NT2/D1 (cell line): ENCODE measurements at places on chromosomes 13 and 19.

DNA sequence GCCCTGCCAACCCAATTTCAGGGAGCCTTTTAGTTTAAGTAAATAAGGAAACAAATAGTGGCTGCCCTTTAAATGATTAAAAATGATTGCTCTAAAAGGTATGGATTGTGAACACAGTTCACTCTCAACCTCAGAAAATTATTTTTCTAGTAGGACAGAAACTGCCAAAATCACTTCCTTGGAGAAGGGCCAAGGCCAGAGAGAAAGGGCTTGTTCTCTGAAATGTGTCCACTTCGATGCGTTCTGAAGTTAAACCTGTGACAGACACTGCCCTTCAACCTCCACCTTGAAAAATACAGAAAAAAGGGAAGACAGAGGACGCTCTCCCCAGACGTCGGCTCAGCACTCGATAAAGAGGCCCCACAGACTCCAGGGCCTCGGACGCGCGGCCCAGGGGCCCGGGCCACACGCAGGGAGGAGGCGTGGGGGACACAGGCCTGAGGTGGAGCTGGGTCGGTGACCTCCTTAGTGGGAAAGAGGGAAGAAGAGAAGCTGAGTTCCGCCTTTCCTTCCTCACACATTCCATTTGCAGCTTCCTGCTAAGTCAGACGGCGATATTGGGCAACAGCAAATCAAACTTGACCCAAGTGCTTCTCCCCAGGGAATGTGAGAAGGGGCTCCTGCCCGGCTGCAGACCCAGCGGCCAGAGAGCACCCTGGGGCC is 63.6 kb downstream of the RASA3 start:
- no peak for DNase-seq

DNA sequence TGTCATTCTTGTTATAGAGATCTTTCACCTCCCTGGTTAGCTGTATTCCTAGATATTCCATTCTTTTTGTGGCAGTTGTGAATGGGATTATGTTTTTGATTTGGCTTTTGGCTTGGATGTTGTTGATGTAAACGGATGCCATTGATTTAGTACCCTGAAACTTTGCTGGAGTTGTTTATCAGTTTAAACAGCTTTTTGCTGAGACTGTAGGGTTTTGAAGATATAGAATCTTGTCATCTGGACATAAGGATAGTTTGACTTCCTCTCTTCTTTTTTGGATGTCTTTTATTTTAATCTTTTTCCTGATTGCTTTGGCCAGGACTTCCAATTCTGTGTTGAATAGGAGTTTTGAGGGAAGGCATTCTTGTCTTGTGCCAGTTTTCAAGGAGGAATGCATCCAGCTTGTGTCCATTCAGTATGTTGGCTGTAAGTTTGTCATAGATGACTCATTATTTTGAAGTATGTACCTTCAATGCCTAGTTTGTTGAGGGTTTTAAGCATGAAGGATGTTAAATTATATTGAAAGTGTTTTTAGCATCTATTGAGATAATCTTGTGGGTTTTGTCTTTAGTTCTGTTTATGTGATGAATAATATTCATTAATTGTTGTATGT is 16.8 kb downstream of the ZNF431 start:
- no peak for DNase-seq

DNA sequence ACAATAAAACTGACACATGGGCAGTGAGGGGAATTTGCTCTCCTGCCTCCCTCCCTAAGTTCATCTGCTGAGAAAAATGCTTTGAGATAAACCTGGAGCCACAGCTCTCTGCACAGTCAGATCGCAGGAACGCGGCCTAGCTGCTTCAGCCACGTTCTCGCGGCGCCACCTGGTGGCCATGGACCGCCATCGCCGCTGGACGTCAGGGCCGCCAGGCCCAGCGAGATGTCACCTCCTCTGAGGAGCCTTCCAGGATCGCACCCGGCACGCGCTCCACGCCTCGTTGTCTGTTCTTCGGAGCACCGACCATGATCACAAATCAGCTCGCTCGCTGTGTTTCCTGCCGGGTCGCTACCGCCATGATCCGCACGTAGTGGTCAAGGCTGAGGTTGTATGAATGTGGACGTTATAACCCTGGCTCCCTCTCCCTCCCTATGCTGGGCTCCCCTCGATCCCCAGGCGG is 20.6 kb upstream of the USP29 start:
- peak; percentile 40 for DNase-seq

GRCh38 chr19:4577020-4577782 is 17.7 kb upstream of the SEMA6B start:
- DNase-seq: no peak

- DNase-seq: no peak
Measured at GRCh38 chr13:91302111-91302510, 45.4 kb upstream of the MIR17HG start.

DNA sequence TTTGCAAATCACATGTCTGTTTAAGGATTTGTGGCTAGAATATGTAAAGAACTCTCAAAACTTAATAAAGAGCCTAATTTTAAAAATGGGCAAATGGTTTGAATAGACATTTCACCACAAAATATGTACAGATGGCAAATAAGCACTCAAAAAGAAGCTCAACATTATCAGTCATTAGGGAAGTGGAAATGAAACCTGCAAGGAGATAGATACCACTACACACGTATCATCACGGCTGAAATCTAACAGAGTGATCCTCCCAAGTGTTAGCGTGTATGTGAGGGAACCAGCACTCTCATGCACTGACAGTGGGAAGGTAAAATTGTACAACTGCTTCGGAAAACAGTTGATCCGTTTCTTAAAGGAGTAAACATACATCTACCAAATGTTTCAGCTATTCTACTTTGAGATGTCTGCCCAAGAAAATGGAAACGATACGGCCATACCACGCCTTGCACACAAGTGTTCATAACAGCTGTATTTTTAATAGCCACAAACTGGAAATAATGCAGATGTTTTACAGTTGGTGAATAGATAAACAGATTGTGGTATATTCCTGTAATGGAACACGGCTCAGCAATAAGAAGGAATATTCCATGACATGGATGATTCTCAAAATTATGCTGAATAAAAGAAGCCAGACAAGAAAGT is 14.5 kb downstream of the ARHGEF7 start:
- DNase-seq: no peak

DNA sequence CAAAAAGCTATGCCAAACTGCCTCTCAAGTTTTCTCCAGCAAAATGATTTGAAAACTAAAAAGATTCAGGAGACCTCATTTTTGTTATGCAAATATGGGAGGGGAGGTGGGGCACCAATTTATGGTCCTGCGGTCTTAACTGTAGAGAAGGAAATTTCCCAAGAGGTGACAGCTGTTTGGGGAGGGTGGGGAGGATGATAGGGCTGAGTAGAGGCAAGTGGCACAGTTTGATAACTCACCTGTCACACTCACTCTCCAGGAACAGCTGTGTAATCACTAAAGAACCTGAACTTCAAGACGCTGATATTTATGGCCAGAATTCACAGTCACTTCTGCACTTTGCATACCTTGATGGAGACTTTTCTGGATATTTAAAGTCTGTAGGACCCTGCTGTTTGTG is 232.9 kb upstream of the STARD13 start:
- no peak for DNase-seq

GRCh38 chr19:33868788-33869412 is 72.2 kb downstream of the KCTD15 start:
- DNase-seq: no peak

- DNase-seq: no peak
Measured at GRCh38 chr13:112781881-112782361, 92.1 kb downstream of the ATP11A start.

GRCh38 chr13:44790289-44790688 is 199.0 kb downstream of the NUFIP1 start:
- DNase-seq: no peak

DNA sequence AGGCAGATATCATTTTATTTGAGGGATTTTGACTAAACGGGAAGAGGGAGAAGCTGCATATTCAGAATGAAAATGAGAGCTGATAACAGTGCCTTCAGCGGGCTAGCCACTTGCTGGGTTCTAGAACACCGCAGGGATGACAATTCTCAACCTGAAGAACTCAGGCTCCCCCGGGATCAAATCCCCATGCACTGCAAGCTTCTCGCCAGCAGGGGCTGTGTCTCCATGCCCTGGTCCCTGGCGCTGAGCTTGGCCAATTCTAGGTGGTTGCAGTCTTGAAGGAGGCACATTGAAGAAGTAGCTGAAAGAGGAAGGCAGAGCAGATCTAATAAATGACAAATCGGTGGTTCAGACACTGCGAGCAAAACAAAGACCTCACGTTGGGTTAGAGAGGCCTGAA is 128.7 kb downstream of the UQCRFS1 start:
- DNase-seq: no peak

DNA sequence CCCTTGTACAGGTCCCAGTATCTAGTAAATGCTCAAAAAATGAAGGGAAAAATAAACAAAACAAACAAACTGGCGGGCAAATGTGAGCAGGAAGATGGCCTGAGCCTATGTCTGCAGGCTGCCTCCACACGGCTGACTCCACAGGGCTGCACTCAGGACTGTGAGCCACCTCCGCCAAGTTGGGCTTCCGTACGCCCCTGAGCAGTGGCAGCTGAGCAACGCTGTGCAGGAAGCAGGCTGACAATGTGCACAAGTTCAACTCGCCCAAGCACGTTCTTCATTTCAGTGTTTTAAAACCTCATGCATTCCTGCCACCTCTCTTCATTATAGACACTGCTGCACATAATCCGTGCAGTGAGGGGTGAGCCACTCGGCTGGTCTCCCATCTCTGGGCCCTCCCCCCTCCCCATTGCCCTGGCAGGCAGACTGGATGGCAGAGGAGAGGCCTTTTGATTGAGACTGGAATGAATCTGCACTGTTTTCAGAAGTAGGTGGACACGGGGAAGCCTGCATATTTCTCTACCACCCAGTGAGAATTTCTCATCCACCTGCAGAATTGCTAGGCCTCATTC is 915.3 kb downstream of the UQCRFS1 start:
- no peak for DNase-seq

- no peak for DNase-seq
Measured at GRCh38 chr19:8515317-8515716, 1.4 kb upstream of the ZNF414 start.

GRCh38 chr19:31553846-31554215 is 204.6 kb upstream of the TSHZ3 start:
- no peak for DNase-seq

GRCh38 chr19:17830567-17831418 is 9.5 kb upstream of the INSL3 start:
- DNase-seq: peak; percentile 88

GRCh38 chr19:10544753-10545251 is 1.1 kb downstream of the ATG4D start:
- no peak for DNase-seq

GRCh38 chr19:51467864-51468544 is 9.8 kb upstream of the SIGLEC8 start:
- DNase-seq: no peak

DNA sequence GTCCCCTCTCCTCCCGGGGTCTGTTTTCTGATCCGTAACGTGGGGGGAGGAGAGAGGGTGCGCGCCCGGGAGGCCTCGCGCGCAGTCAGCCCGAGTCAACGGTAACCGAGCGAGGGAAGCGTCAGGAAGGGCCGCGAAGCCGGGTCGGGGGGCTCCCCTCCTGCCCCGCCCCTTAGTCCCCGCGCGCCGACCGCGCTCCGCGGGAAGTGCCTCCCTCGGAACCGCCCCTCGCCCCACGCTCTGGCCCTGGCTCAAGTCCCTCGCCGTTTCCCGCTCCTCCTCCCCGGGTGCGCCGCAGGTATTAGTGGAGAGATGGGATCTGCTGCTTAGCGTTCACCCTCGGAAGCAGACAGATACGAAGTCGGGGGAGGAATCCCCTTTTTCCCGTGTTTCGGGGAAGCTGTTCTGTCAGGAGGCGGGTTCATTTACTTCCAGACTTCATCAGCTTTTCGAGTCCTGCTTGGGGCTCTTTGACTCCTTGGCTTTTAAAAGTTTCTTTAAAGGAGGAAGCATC is 770 bp downstream of the HNRNPM start:
- no peak for DNase-seq

DNA sequence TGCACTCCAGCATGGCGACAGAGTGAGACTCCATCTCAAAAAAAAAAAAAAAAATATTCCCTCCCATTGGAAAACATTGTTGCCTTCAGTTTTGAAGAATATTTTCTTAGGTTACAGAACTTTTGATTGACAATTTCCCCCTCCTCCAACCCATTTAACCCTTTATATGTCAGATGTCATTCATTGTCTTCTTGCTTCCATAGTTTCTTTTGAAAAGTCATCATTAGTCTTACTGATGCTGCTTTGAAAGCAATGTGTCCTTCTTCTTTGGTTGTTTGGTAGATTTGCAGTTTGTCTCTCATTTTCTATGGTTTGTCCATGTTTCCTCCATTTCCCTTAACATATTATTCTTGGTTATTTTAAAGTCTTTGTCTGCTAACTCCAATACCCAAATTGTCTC is 25.4 kb downstream of the ZNF558 start:
- DNase-seq: no peak

GRCh38 chr13:100860866-100861265 is 186.3 kb upstream of the TMTC4 start:
- no peak for DNase-seq

DNA sequence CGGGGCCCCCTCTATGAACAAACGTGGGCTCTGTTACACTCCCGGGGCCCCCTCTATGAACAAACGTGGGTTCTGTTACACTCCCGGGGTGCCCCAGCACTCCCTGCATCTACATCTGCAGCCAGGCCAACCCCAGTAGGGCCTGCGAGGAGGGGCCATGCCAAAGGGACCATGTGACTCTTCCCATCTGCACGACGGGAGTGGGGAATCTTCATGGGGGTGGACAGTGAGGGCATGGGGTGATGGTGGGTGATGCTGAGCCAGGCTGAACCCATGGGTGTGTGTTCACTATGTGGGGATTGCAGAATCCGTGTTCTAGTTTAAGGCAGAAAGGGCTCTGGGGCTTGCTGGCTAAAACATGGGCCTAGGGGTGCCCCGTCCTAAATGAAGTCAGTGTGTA is 69.9 kb upstream of the ARHGEF7 start:
- DNase-seq: no peak

DNA sequence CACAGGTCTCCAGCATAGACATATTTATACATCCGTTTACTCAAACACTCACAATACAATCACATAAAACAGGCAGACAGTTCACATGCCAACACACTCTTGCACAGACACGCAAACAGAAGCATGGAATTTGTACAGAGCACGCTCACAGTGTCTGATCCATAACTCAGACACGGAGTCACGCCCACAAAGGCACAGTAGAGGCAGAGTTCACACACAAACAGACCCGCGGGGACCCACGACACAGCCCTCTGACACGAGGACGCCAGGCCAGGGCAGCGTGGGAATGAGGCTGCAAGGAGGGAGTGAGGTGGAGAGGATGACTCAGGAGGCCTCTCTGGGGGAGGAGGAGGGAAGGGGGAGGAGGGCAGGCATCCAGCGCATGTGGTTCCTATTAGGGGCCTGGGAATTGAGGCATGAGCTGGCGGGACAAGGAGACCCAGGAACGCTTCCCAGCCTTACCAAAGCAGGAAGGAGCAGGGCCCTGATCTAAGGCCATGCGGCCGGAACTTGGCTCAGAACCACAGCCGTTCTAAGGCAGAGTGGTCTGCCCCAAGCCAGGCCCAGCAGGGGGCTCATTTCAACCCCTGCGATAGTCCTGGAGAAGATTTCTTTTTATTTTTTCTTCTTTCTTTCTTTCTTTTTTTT is 9.1 kb upstream of the OLFM2 start:
- DNase-seq: peak; percentile 50

- DNase-seq: no peak
Measured at GRCh38 chr19:15449620-15450527, at the start of gene WIZ. Gene WIZ, minus strand, starts transcription at chr19:15449956. Its CDS starts 1,649 bp downstream, at chr19:15448307.

GRCh38 chr13:113623491-113624234 is 34.3 kb downstream of the ATP4B start:
- DNase-seq: no peak

- no peak for DNase-seq
Measured at GRCh38 chr13:98239162-98240076, 62.4 kb upstream of the RNF113B start.
